Activated CD4-positive, alpha-beta T cell treated with anti-CD3 and anti-CD28 coated beads for 4 hours (primary cell): ENCODE measurements at places on chromosomes 6 and 20.

GRCh38 chr6:11605507-11605905 is 68.0 kb downstream of the TMEM170B start:
- no peak for DNase-seq

GRCh38 chr6:159981403-159982245 is 12.7 kb downstream of the IGF2R start:
- DNase-seq = peak; percentile 49

- no peak for DNase-seq
Measured at GRCh38 chr6:170360476-170360875, 53.9 kb downstream of the FAM120B start.

DNA sequence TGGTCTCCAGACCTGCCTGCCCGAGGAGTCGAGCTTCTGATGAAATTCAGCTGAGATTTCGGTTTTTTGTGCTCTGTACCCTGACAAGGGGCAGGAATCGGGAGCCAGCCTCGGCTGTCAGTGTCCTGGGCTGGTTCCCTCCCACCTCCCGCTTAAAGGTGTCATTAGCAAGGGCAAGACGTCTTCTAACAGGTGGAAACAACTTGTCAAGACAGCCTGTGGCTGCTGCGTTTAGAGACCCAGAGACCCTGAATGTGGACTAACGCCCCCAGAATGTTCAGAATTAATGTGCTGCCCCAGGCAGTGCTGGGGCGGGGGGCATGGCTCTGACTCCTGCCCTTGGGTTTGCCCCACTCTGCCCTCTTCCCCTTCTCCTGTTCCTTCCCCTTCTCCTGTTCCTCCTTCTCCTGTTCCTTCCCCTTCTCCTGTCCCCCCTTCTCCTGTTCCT is 69.7 kb downstream of the PHACTR3 start:
- DNase-seq = no peak

DNA sequence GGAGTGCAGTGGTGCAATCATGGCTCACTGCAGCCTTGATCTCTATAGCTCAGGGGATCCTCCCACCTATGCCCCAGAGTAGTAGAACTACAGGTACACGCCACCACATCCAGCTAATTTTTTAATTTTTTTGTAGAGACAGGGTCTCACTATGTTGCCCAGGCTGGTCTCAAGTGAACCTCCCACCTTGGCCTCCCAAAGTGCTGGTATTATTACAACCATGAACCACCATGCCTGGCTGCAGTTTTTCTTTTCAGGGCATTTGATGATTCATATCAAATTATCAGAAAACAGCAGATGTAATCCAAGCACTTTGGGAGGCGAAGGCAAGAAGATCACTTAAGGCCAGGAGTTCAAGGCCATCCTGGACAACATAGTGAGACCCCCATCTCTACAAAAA is 88.4 kb upstream of the JARID2 start:
- no peak for DNase-seq

- no peak for DNase-seq
Measured at GRCh38 chr6:129446272-129447197, 263.4 kb downstream of the ARHGAP18 start.

GRCh38 chr6:13635948-13636658 is 21.0 kb downstream of the NOL7 start:
- DNase-seq = no peak

- DNase-seq = no peak
Measured at GRCh38 chr20:59220161-59220560, 56.5 kb downstream of the ZNF831 start.

DNA sequence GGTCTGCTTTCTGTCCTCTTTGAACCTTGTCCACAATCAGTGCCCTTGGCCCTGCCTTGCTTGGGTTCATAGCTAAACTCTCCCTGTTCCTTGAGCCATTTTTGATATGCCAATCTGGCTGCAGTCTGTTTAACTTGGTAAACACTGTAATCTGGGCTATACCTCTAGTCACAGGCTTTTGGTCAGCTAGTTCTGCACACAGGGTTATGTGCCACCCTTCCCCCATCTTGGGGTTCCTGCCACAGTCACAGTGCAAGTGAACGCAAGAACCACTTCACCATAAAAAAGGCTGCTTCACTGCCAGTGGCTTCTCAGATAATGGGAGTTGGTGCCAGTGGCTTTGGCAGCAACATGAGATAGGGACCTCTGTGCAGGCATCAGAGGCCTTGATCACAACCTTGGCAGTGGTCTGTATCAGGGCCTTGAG is 10.9 kb upstream of the ATRN start:
- DNase-seq = no peak

DNA sequence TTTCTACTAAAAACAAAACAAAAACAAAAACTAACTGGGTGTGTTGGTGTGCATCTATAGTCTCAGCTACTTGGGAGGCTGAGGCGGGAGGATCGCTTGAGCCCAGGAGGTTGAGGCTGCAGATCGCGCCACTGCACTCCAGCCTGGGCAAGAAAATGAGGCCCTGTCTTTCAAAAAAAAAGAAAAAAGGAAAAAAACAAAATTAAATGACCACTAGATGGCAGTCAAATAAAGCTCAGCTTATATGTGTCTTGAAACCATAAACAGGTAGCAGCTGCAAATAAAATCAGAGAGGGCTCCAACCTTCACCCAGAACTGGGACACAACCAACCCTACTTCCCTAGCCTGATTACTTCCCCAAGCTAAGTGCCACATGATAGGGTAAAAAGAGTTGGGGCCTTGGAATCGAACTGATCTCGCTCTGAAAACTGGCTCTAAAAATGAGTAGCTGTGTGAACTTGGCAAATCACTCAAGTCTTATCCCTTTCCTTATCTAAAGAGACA is 67.1 kb upstream of the ADGRF4 start:
- no peak for DNase-seq

DNA sequence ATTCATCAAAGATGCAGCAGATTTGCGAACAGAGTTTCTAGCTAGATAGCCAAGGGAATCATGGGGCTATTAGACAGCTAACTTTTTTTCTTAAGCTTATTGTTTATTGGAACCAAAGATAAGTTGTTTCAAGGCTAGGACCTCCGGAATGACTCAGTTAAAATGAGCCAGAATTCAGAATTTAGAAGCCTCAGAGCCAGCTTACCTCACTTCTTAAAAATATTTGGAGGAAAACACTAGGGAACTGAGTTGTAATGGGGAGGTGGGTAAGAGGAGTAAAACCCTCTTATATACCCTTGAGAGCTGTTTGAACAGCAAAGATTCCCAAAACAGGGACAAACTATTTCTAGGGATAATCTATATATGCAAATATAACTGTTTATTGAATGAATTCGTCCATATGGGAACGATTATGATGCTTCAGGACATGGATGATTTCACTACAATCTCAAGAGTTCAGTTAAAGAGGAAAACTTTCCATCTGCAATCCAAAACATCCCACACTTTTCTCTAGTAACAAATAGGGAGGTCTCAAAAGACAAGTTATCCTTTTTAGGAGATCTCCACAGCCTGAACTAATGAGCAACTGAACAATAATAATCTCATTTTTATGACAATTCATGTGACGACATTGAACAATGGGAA is 12.6 kb upstream of the CARMIL1 start:
- no peak for DNase-seq

- DNase-seq = no peak
Measured at GRCh38 chr6:169177516-169178166, 76.0 kb downstream of the THBS2 start.

DNA sequence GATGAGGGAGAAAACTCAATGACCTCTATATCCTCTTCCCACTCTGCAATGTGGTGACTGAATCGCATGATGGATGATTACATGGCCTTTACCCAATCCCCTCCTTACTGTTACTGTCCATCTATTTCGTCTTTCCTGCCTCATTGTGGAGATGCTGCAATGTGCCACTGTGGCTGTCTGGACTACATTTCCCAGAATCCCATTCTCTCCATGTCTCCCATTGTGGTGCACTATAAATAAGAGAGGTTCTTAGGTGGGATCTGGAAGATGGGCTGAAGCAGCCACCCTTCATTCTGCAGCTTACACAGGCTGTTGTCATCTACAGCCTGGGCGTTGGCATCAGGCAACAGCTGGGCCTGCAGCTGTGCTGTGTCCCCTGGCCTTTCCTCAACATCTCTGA is 233.6 kb downstream of the PRKN start:
- DNase-seq = no peak

- DNase-seq = no peak
Measured at GRCh38 chr6:117536317-117536716, 53.8 kb downstream of the DCBLD1 start.

DNA sequence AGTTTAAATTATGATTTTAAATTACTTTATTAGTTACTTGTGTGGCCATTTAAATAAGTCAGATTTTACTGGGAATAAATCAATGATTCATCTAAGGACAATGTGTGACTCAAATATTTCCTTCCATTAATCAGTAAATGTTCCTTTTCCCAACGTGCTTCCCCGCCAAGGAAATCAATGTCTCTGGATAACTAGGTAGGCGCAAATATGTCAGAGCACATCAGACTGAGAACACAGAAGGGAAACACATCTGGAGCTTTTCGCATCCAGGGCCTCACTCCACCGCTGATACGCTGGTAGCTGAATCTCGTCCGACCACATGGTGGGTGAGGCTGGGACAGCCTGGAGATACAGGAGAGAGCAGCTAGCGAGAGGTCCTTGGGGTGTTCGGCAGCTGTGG is 56.4 kb upstream of the RPS6KA2 start:
- DNase-seq = no peak

GRCh38 chr6:153084393-153084792 is 46.7 kb downstream of the RGS17 start:
- DNase-seq = no peak

DNA sequence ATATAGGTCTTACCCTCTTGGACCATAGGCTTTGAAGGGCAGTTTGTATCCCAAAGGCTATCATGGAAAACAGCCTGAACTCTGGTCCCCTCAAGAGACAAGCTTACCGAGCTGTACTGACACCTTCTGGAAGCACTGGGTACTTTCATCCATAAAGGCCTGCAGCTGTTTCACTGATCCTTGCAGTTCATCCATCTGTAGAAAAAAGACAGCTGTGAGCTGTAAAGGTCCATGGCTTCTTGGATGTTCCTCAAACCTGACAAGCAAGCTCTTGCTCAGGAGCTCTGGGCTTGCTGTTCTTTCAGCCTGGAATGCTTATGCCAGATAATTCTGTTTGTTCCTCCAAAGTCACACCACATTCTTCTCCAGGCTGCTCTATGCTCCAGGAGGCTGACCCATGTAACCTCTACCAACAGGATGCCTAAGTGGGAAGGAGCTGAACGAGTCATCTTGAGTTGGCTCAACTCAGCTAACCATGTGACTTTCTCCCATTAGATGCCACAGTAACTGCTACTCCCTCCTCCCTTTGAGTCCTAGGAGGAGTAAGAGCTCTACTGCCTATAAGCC is 8.8 kb upstream of the NDRG3 start:
- peak; percentile 9 for DNase-seq

DNA sequence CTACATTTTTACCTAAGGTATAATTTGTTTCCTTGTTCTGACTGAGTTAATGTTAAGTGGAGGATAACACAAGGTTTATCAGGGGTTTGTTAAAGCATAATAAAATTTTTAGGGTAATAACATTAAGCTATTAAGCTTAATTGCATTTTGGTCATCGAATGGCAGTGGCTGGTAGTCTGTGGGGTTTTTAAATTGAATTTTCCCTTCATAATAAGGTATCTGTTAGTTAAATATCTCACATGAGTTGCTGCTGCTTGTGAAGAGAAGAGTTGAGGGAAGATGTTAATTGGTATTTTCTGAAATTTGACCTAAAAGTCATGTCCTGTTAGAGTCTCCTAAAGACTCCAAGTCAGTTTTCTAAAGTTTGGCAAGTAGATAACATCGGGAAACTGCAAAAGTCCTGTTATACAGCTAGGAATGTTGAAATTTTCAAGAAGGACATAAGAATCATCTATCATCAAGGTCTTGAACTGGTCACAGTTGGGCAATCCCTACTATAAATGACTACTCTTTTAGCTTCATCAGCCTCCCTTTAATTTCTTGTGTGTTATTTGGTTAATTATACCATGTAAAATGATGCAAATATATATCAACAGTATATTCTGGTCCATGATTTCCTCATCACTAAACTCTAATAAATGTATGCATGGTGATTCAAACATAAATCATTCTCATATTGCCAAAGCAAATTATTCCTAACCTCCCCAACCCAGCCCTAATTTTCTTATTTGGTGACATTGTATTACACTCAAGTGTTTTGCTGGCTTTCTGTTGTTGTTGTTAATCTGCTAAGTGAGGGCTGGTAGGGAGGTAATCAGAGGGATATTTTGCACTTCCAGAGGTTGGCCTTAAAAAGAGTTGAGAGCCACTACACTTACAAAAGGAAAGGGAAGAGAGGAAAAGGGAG is 64.0 kb downstream of the MAP3K5 start:
- DNase-seq = no peak

DNA sequence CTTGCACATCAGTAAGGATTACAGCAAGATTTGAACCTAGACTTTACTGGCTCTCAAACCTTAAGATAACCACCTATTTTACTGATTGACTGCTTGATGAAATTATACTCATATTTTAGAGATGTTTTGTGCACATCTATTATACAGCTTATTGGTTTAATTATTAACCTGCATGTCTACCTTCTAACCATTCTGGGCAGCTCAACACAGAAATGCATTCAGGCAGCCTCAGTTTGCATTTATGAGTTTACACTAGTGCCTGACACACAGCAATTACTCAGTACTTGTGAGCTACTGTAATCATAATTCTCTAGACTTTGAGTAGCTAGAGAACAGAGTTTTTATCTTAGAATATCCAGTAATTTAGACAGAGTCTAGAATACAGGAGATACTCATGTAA is 273.9 kb upstream of the THEMIS start:
- no peak for DNase-seq

GRCh38 chr6:168542301-168542700 is 101.3 kb downstream of the SMOC2 start:
- no peak for DNase-seq

DNA sequence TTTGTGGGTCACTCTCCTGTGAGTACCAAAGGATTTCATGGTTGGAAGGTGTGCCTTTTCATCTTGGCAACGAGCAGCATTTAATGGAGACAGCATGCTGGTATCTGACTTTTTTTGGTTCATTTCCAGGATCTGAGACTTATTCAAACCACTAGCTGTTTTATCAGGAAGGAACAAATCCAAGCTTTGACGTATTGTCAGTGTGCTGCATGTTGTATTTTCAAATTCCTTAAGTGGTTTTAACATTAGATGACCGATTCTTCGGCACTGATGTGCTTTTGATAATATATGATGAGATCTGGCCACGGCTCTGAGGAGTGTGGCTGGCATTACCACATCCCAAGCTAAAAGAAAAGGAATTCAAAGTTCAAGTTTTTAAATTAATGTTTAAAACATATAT is 6.4 kb downstream of the RMND1 start:
- no peak for DNase-seq

DNA sequence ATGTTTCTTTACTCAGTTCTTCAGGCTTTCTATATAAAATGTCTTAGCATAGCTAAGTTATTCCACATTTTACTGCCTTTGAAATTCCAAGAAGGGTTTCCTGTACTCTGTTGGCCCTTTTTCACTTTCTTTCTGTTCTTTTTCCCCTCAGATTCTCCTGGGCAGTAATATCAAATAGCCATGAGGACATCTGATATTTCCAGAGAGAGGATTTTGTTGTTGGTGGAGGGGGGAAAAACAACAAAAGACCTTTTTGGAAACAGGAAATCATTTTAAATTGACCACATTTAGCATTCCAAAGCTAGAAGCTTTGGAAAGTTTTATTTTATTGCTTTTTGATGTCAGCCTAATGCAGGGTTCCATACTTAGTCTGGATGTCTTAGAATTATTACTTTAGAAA is 445.4 kb downstream of the GJA1 start:
- DNase-seq = no peak

- no peak for DNase-seq
Measured at GRCh38 chr20:47758517-47759450, 26.5 kb downstream of the SULF2 start.
